ENCODE measurements at places on chromosomes 4 and X.

- no peak for DNase-seq
Measured at GRCh38 chr4:28677808-28678207, 1817.2 kb downstream of the STIM2 start.

GRCh38 chr4:36445480-36445879, 164.1 kb downstream of the DTHD1 start:
- no peak for DNase-seq

DNA sequence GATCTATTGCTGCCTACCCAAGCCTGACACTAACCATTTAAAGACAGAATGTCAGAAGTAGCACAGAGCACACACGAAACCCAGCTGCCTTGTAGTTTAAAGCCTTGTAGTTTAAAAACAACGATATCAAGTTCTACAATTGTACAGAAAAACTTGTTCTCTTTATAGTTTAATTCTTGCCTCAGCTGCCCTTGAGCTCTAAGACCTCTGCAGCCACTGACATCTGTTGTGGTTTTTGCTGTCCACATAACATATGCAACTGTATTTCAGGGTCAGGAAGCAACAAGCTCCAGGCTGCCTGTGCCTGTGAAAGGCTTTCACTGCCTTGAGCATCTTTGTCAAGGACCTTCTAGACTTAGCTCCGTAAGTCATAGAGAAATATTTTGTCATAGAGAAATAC, 227.2 kb downstream of the SPCS3 start:
- peak; percentile 44 for DNase-seq

DNA sequence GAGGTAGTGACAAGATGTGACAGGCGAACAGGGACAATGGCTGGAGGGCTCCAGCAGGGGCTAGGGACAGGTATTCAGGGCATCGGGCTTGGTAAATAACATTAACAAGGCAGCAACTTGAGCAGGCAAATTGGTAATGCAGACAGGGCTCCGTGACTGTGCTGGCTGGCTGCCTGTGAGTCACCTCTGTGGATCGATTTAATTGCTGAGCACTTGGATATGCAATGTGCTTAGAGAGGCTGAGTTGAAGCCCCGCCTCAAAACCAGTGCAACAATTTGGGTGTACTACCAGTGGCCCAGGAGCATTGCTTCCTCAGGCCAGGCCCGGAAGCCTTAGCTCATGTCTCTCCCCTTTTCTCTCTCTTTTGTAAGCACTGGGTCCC, 19.5 kb downstream of the CNGA2 start:
- DNase-seq, result peak; percentile 22

- no peak for DNase-seq
Measured at GRCh38 chr4:25552580-25553271, 102.9 kb upstream of the SLC34A2 start.

- DNase-seq, result peak; percentile 11
Measured at GRCh38 chrX:104565791-104566680, at the start of gene IL1RAPL2. IL1RAPL2 (plus strand) TSS chrX:104566199.

DNA sequence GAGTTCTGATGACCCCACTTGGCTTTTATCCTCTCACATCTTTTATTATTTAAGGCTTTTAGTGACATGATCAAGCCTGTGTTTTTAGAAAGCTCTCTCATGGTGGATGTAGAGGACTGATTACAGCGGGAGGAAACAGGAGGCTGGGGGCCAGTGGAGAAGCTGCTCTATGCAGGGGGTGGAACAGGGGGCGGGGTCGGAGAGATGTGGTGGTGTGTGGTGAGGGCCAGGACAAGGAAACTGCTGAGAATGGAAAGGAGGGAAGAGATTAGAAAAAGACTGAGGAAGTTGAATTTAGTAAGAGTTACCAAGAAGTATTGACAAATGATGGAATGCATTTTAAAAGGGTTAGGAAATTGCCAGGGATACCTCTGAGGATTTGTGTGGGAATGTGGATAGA, 292.2 kb downstream of the ZIC3 start:
- no peak for DNase-seq

DNA sequence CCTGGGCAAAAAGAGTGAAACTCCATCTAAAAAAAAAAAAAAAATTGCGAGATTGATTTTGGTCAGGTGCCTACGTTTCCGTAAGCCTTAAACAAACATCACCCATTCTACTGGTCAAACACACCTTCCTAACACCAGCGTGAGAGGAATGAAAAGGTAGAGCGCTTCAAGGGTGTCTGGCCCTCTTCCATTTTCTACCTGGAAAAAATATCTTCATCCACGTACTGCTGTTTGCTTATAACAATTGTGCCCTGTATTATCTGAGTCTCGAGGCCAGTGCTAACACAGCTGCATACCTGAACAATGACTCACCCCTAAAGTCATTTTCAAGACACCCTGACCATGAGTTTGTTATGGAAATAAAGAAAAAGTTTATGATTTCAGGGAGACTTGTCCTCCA, 13.9 kb downstream of the TMSB4X start:
- DNase-seq, result peak; percentile 75

DNA sequence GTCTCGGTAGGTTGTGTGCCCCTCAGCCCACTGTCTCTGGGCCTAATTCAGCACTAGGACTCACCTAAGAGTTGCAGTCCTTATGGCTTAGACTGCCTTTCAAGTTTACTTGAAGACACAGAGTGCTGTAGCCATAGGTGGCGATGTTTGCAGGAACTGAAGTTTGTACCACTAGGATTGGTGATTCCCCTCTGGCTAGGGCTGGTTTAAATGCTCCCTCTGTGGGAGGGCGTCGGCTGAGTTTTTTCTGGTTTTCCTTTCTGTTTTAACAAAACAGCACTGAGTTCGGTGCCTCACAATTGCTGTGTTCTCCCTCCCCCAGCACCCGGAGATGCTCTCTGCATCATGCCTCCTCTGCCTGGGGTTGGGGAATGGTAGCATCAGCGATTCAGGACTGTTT, 480.9 kb downstream of the PCDH11X start:
- no peak for DNase-seq

- DNase-seq, result no peak
Measured at GRCh38 chrX:9493936-9494335, 29.1 kb downstream of the TBL1X start.

GRCh38 chr4:83728191-83728590, 192.3 kb downstream of the GPAT3 start:
- DNase-seq, result no peak

DNA sequence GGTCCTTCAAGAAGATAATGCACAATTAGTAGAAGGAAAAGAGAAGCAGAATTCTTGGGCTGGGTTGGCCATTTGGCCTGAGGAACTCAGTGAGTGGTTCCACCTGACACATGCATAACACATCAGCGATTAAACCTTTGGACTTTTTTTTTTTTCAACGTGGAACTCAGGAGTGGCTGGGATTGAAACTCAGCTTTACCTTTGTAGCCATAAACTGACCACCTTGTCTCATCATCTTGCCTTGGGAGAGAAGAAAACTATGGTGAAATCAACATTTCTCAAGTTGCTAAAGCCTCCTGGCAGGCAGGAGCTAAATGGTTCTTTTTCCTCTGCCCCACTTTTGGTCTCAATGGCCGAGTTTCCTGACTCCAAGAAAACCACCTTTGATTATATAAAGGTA, 16.3 kb downstream of the PTTG2 start:
- DNase-seq, result no peak

- DNase-seq, result no peak
Measured at GRCh38 chr4:113997206-113997605, 17.8 kb upstream of the ARSJ start.

GRCh38 chrX:133175605-133176004, 42.5 kb downstream of the TFDP3 start:
- no peak for DNase-seq

GRCh38 chr4:42624551-42624950, 32.4 kb downstream of the ATP8A1 start:
- DNase-seq, result no peak

DNA sequence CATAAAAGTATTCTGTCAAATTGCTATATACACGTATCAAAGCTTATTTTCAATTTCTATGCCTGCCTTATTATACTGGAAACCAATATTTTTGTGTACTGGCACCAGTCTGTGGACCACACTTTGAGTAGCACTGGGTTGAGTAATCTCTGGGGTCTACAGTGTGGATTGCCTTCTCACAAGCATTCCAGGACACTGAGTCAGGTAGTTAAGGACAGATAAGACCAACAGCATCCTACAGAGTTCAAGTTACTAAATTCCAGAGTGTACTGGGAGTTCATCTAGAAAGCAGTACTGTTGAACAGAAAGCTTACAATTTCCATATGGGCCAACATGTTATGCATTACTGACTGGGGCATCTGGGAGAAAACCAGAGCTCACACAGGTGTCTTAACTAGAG, 61.8 kb downstream of the VMA21 start:
- DNase-seq, result peak; percentile 1

GRCh38 chrX:39152106-39152649, 350.9 kb downstream of the MID1IP1 start:
- DNase-seq, result no peak

- no peak for DNase-seq
Measured at GRCh38 chr4:71006203-71006907, 12.9 kb downstream of the DCK start.

DNA sequence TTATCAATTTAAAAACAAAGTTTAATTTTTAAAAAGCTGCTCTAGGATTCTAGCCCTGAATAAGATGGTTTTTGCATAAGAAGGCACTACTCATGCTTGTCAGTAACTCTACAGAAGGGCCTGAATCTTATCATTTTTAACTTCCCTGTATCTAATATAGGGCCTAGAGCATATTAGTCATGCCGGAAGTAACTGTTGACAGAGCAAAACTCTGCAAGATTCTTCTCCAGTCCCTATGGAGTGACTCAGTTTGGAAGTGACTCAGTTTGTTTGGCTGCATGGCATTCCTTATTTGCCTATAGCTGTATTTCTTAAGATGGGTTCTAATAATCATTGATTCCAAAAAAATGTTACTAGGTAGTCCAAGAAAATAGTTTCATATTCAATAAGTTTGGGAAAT, 431.8 kb upstream of the HTR2C start:
- peak; percentile 72 for DNase-seq

DNA sequence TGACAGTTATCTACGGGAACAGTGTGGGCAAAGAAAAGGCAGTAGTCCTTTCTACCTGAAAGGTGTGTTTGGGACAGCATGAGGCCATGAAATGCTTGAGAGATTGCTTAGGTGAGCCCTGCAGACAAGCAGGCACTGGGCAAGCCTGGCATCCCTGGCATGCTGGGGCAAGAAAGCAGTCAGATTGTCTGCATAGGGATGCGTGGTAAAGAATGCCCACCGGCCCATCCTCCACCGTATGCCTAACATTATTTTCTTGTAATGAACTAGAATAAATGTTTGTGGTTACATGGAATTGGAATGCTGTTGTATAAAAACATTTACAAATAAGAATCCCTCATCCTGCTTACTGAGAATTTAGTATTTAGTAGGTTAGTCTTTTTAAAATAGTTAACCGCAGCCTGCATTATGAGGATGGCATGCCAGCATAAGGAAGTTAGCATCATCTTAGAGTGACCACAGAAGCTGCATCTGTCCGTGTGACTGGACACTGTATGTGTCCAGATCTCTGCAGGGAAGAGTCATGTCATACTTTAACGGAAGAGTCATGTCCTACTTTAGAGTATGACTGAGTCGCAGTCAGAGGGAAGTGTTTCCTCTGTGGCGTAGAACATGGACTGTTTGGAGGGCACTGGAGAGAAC, 18.9 kb downstream of the ZBTB49 start:
- no peak for DNase-seq

GRCh38 chr4:18052158-18052557, 30.6 kb upstream of the LCORL start:
- DNase-seq, result no peak

GRCh38 chr4:1604706-1605205, 79.4 kb downstream of the FAM53A start:
- no peak for DNase-seq

DNA sequence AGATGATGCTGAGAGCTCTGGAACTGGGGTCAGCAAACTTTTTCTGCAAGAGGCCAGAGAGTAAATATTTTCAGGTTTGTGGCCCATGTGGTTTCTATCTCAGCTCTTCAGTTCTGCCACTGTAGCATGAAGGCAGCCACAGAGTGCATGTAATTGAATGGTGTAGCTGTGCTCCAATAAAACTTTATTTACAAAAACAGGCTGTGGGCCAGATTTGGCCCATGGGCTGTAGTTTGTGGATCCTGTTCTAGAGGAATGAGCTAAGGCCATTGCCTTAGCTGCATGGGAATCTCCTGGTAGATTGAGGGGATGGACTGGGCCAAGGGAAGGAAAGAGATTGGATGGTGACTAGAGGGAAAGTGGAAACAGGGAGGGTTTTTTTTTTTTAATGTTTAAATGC, 36.8 kb downstream of the CLCN4 start:
- DNase-seq, result no peak

DNA sequence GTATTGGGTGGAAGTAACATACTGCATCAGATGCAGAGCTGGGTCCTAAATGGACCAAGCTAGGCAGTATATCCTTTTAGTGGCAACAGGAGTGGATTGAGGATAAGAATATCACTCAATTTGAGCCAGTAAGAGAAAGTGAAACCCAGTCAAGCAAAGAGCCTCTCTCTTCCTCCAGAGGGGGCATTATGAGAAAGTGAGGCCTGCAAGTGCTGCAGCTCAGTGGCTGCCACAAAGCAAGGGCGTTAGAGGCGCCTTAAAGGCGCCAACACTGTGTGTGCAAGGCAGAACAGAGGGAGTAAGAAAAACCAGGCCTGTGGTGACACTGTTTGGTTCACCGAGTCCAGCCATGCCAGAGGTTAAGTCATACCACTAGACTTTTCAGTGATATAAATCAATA, 17.5 kb downstream of the STX18 start:
- DNase-seq, result no peak

GRCh38 chr4:184794470-184794869, 31.3 kb downstream of the ACSL1 start:
- no peak for DNase-seq

DNA sequence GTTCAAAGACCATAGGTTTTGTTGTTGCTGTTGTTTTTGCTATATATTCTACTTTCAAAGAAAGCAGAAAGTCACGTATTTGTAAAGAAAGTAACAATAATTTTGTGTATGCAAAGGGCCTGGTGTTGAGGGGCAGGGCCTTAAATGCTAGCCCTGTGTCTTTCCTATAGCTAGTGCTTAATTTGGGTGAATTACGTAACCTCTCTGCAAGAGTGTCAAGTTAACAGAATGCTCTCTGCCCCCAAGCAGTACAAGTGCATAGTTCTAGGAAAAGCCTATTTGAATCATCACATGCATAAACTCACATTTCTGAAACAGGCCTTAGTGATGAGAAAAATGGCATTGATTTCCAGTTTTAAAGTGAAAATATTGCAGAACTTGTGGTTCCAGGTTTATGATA, 663.6 kb downstream of the STIM2 start:
- DNase-seq, result no peak

DNA sequence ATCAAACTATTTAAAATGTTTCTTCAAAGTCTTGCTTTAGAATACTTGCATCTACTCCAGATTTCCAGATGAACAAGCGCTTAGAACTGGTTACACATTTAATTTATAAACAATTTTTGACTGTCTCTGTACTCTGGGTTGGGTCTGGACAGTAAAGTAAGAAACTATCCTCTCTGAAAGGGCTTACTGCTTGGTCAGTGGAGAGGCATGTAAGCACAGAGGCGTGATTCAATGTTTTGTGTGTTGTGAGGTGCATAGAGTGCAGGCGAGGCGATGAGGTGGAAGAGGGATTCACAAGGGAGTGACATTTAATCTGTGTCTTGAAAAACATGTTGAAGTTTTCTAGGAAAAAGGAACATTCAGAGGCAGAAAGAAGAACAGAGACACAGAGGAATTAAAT, 231.4 kb downstream of the VEGFC start:
- DNase-seq, result no peak

- peak; percentile 24 for DNase-seq
Measured at GRCh38 chrX:45083314-45083713, 117.4 kb downstream of the DIPK2B start.
